CD4-positive, alpha-beta T cell treated with Interleukin-2 at 100 ng/mL for 4 hours (primary cell): ENCODE measurements at places on chromosomes 2 and 18.

- DNase-seq: no peak
Observed at GRCh38 chr2:101679037-101679726, 18.3 kb upstream of the MAP4K4 start.

DNA sequence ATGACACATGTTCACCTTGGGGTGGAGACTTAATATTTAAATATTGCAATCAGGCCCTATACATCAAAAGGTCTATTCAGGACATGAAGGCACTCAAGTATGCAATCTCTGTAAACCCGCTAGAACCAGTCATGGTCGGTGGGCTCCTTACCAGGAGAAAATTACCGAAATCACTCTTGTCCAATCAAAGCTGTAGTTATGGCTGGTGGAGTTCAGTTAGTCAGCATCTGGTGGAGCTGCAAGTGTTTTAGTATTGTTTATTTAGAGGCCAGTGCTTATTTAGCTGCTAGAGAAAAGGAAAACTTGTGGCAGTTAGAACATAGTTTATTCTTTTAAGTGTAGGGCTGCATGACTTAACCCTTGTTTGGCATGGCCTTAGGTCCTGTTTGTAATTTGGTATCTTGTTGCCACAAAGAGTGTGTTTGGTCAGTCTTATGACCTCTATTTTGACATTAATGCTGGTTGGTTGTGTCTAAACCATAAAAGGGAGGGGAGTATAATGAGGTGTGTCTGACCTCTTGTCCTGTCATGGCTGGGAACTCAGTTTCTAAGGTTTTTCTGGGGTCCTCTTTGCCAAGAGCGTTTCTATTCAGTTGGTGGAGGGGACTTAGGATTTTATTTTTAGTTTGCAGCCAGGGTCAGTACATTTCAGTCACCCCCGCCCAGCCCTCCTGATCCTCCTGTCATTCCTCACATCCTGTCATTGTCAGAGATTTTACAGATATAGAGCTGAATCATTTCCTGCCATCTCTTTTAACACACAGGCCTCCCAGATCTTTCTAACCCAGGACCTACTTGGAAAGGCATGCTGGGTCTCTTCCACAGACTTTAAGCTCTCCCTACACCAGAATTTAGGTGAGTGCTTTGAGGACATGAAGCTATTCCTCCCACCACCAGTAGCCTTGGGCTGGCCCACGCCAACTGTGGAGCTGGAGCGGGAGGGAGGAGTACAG, 108.1 kb downstream of the XRCC5 start:
- no peak for DNase-seq

GRCh38 chr2:205758051-205758450, 75.8 kb downstream of the NRP2 start:
- DNase-seq: no peak

GRCh38 chr2:238510911-238511613, 84.3 kb downstream of the ASB1 start:
- no peak for DNase-seq

GRCh38 chr18:48621815-48622555, 83.2 kb downstream of the CTIF start:
- DNase-seq: no peak

DNA sequence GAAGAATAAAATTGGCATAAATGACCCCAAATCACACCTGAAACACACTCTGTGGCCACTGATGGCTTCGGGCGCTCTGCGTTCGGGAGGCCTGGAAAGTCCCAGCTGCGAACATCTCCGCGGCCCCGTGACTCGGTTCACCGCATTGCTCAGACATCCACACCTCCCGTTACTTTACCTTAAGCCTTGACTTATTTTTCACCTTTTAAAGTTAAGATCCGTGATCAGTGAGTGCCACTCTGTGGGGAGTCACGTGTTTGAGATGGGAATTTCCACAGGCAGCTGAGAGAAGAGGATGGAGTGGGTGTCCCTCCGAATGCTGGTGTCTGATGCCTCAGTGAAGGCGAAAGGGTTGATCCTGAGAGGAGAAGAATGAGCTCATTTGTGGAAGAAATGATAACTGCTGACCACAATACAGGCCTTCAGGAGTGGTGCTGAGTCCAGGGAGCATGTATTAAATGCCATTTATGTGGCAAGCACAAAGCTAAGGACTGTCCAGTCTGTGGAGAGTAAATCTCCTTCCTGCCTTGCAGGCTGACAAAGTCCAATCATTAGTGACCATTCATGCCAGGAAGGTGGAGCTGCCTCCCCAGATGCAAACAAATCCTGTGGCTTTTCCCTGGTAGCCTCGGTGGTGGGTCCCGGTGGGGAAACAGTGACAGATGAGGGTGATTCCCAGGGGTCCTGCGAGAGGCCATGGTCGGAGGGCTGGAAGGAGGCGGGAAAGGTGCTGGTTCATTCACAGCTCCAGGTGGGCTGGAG, 168.8 kb downstream of the RTP5 start:
- no peak for DNase-seq

GRCh38 chr18:59659508-59660170, 37.6 kb downstream of the CCBE1 start:
- DNase-seq: no peak

GRCh38 chr2:199434555-199434954, 23.2 kb downstream of the SATB2 start:
- DNase-seq: no peak

DNA sequence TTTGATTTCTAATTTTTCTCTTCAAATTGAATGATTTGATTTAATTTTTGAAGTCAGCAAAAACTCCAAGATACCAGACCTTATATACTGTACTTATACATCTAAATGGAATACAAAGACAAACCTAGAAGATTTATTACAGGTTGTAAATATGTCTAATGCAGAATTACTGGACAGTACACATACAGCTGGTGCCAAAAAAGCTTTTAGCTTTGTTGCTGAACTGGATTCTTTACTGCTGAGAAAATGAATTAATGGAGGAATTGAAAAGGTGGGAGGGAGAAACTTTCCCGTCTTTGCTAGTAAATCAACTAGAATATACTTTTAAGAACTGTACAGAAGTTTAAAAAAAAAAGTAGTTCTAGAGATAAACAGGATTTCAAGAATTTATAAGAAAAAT, 17.5 kb downstream of the C1D start:
- DNase-seq: no peak

DNA sequence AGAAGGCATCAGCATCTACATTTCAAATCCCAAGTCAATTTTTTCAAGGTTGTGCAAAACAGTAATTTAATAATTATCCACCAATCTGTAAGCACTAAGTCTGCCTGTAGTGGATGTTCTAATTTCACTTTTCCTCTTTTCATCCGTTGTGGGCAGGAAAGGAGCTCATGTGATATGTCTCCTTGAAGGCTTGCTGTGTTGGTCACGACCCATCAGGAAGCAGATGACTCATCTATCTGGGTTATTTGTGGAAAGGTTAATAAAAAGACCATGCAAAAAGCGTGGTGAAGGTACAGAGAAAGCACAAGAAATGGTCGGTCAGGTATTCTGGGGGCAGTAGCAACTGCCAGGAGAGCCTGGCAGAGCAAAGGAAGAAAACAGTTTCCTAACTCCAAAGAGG, 476.7 kb upstream of the RAB6C start:
- DNase-seq: no peak

DNA sequence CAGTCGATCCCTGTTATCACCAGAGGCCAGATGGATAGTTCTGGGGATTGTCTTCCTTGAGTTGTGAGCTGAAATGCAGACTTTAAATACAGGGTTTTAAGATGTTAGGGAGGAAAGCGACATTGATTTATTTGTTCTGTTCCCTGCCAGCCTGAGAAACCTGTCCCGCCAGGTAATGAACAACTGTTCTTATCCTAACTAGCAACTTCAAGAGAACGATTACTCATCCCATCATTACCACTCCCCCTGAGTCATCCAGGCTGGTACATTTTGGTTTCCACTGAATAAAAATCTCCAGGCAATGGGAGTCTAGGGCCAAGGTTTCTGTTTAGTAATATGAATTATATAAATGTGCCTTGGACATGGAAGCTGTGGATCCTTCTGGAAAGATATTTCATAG, 131.2 kb downstream of the LYPD6B start:
- no peak for DNase-seq

DNA sequence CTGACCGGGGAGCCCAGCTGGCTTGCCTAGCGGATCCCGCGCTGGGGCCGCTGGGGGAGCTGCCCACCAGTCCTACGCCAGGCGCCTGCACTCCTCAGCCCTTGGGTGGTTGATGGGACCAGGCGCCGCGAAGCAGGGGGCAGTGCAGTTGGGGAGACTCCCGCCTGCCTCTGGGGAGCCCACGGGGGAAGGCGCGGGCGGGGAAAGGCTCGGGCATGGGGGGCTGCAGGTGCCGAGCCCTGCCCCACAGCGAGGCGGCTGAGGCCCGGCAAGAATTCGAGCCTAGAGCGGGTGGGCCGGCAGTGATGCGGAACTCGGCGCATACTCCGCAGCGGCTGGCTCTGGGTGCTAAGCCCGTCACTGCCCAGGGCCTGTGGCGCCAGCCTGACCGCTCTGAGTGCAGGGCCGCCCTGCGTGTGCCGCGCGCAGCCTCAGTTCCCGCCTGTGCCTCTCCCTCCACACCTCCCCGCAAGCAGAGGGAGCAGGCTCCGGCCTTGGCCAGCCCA, 249.1 kb upstream of the TEKT4 start:
- no peak for DNase-seq

- no peak for DNase-seq
Observed at GRCh38 chr2:130380096-130380934, 24.5 kb downstream of the PTPN18 start.

DNA sequence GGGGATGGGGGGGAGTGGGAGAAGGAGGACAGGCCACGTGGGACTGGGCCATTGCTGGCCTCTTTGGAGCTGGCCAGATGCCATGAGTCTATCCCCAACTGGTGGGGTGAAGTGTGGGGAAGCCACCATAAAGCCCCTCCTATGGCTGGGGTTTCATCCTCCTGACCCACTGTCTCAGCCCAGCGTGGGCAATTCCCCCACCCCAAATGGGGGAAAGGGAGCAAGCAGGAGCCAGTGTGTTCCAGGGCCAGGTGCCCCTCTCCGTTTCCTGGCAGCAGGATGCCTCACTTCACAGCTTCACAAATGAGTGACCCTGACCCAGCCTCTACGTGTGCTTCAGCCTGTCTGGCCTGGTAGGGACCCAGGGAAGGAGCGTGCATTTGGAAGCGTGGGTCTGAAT, 474.7 kb upstream of the HS6ST1 start:
- no peak for DNase-seq

DNA sequence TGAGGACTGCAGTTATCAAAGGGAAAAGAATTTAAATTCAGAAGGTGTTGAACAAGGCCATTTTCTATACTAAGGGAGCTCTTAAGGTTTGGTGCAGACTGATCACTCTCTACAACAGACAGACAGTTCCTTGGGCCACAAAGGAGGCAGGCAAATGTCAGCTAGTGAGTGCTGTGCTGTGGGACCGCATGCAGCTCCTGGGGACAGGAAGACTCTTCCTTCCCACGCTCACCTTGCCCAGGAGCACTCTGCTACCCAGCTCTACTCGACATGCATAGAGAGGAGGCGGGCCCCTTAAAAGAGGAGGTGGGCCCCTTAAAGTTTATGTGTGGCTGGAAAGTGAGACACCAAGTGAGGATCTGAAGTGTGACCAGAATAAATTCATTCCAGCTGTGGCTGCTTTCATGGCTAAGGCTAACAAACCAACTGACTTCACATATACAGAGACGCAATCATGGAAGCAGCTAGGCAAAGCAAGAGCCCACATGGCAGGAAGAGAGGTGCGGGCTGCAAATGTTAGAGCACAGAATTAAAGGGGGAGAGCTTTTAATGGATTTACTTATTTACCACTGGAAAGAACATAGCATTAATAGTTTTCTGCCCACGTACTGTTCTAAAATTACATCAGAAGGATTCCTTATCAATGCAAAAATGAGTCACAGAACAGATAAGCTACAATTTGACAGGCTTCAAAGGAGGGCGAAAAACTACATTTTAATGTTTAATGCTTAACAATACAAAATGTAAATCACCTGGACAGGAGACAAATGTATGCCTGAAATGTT, 101.4 kb upstream of the RNU4ATAC start:
- no peak for DNase-seq

DNA sequence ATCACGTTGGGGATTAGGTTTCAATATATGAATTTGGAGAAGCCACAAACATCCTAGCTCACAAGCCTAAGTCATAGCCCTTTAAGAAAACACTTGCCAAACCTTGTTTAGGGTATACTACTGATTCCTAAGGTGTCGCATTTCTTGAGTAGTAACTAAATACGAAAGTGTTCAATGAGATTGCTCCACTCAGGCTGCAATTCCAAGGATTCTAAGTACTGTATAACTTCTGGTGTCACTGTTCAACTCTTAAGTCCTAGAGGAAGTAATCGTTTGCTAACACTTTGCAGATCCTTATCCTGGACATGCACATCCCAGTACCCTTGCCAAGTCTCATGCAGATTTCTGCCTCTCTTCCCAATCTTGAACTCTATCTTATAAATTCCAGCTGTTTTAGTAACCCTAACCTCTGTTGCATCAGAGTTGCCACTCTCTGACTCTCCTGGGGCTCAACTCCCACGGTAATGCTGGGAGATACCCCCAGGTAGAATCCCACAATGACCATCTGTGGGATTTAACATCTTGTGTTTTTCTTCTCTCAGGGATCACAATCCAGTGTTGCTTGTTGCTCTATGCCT, 122.4 kb downstream of the HIBCH start:
- no peak for DNase-seq

GRCh38 chr2:191500566-191500883, 177.4 kb upstream of the NABP1 start:
- DNase-seq: no peak

GRCh38 chr2:44291281-44292248, 16.3 kb downstream of the SLC3A1 start:
- no peak for DNase-seq

- DNase-seq: no peak
Observed at GRCh38 chr2:147632198-147632597, 212.6 kb upstream of the ACVR2A start.

- no peak for DNase-seq
Observed at GRCh38 chr18:31821545-31822171, 61.0 kb upstream of the SLC25A52 start.

DNA sequence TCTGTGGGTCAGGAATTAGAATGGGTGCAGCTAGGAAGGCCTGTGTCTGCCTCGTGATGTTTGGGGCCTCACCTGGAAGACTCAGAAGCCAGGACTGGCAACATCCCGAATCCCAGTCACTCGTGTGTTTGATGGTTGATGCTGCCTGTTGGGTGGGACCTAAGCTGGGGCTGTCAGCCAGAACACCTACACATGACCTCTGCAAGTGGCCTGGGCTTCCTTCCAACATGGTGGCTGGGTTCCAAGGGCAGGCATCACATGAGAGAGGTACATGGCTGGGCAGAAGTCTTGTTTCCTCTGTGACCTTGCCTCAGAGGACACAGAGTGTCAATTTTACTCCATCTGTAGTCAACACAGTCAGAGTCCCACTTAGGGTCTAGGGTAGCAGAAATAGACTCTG, 177.8 kb downstream of the GBX2 start:
- DNase-seq: no peak

DNA sequence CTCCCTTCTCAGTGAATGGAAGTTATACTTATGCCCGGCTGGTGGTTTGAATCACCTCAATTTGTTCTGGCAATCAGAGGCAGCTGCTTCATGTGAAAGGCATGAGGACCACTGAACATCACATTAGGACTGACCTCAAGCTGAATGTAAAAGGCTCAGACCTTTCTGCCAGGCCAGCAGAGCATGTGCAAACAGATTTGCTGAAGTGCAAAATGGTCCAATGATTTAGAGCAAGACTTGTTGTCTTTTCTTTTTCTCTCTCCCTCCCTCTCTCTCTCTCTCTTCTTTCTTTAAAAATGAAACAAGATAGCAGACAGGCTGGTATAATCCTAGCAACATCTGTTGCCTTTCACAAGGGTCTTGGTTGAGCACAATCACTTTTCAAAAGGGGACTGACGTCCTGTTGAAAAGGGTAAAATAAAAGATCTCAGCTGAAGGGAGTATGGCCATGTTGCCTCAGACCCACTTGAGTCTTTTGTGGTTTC, 13.3 kb upstream of the CDH7 start:
- DNase-seq: no peak
